ENCODE measurements at places on chromosomes 4 and X.

DNA sequence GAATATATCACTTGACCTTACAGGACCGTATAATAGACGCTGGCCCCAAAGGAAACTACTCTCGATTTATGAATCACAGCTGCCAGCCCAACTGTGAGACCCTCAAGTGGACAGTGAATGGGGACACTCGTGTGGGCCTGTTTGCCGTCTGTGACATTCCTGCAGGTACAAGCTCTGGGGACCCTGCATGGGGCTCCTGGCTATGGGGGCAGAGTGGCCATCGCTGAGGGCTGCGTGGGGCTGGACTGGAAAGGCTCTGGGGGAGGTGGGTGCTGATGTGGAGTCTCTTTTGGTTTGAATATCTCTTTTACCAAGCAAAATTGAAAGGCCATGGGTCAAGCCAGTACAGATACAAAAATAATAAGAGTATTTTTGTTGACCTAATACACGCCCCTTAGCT is 33.9 kb downstream of the NELFA start:
- DNase-seq = no peak

- DNase-seq = no peak
These were observed 81.7 kb upstream of the CHRDL1 start for GRCh38 chrX:110877326-110877725.

- DNase-seq = no peak
These were observed 413.8 kb downstream of the FAT4 start for GRCh38 chr4:125728568-125728967.

DNA sequence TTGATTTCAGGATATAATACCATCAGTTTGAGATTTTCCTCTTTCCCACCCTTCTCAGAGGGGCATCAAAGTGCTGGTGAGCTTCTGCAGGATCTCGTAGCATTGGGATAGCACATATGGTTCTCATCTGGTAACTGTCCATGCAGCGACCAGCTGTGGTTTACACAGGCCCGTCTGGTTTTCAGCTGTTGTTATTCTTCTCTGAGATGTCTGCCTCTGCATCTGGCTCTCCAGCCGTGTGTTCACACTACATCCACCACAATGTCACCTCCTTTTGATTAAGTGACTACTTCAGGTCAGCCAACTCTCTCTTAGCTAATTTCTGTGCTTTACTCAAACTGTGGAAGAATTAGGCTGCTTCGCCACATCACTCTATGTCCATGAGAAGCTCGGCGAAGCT is 676.7 kb upstream of the TENM3 start:
- no peak for DNase-seq

DNA sequence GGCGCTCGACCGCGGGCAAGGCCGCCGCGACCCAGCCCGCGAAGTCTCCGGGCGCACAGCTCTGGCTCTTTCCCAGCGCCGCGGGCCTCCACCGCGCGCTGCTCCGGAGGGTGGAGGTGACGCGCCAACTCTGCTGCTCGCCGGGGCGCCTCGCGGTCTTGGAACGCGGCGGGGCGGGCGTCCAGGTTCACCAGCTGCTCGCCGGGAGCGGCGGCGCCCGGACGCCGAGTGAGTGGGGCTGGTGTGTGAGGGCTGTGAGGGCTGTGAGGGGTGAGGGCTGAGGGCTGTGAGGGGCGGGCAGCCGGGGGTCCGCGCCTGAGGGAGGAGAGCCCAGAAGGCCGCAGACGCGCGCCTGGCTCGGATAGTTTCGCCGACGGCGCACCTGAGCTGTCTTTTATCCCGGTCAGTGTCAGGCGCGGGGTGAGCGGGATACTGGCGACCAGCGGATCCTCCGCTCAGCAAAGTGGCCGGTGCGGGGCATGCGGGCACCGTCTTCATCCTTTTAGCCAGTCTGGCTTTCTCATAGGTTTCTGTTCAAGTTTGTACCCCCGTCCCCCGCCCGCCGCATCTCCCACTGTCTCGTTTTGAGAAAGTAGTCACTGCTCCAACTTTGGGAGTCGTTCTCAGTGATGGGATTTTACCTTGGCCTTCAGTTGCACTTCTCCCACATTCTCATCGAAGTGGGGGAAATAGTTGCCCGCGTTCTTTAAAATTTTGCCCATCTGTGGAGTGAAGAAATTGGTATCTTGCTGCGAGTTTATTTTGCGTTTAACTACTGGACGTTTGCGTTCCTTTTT is 586 bp downstream of the HERC5 start:
- DNase-seq = no peak

DNA sequence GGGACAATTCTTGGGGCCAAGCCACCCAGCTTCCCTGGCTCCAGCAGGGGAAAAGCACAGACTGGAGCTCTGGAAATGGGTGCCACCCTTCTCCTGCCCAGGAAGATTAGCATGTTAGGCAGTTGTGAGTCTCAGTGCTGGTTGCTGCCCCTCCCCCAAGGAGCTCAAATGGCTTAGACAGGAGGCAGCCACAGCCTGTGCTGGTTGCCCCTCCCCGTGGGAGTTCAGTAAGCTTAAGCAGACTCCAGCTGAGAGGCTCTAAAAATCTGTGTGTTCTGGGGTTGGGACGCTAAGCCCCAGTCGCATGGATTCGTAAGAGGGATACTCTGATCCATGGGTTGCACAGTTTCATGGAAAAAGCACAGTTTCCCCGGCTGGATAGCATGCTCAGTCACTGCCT is 92.7 kb upstream of the NDST3 start:
- no peak for DNase-seq

GRCh38 chrX:57232658-57233360 is 53.7 kb upstream of the FAAH2 start:
- DNase-seq = no peak

DNA sequence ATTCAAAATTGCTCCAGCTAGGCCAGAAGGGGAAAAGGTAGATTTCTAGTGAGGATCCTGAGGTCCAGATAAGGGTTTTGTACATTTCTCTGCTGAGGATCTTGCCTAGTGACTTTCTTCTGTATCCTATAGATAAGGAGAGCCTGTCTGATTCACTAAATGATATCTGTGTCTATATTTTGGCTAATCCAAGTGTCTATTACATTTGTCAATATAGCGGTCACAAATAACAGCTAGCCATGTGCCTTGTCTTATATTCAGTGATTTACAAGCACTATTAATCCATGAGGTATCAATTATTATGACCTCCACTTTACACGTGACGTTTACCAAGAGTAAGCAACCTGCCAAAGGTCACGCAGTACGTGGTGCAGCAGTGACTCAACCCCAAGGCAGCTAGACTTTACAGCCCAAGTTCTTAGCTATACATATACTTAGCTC is 41.6 kb downstream of the TMEM165 start:
- no peak for DNase-seq

- DNase-seq = no peak
These were observed 29.7 kb upstream of the MGST2 start for GRCh38 chr4:139635966-139636365.

DNA sequence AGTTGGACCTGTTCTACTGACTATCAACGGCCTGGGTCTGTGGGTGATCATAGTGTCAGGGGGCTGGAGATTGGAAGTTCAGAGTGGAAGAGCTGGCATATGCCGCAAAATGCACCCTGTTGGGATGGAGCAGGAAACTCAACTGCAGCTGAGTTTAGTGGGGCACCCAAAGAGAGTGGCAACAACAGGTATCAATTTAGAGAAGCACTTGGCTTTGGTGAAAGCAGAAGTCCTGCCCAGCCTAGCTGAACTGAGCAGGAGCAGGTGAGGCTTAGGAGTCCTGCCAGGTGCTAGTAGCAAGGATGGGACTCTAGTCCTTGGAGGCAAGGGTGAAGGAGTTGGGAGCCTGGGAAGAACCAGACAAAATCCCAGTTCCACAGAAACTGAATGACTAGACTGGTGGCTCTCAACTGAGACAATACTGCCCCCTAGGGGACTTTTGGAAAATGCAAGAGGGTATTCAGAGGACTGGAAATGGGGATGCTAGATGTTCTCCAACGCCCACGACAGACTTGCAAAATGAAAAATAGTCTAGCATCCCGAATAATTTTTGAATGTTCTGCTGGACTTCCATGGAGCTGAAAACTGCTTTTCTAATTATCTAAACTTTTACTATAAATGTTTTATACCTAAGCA is 49.4 kb downstream of the RTL9 start:
- DNase-seq = peak; percentile 55

GRCh38 chrX:138756234-138756633 is 44.7 kb upstream of the FGF13 start:
- DNase-seq = no peak

- DNase-seq = no peak
These were observed 113.1 kb upstream of the ADGRL3 start for GRCh38 chr4:61086979-61087378.

DNA sequence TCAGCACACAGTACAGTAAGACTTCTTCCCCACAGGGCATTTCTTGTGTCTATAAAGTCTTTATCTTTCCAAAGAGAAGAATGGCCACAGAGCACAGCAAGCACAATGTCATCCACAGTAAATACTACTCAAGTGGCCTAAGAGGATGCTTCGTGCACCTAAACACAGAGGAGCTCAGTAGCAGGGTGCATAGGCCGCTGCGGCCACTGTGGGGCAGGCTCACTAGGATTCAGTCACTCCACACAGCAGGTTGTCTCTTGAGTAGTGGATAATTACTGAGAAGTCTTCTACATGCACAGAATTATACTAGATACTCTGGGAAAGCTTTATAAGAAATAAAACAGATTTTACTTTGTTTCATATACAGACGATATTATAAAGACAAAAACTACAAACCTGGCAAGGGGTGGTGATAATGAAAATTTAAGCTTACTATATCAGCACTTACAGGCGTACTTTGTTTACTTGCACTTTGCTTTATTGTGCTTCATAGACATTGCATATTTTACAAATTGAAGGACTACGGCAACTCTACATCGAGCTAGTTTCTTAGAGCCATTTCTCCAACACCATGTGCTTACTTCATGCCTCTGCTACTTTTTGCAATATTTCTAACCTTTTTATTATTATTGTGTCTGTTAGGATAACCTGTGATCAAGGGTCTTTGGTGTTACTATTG is 78.5 kb downstream of the PRDM5 start:
- peak; percentile 17 for DNase-seq

All from NCI-H2107 (cell line).